ENCODE measurements at places on chromosomes 2 and 18. TPM values are rescaled to one million over a fixed set of nuclear protein-coding genes. Genes with fewer than 3 reads are reported as not detected.
A peak's percentile ranks its signal among the peaks of the same experiment; 100 is the strongest.

The UGT1A6 gene
- total RNA-seq, result not detected

The ZEB2 gene
- 226 TPM for total RNA-seq

The ALKAL2 gene
- 164 TPM for total RNA-seq

The PRSS56 gene
- 0.28 TPM for total RNA-seq

The MC5R gene
- total RNA-seq, result not detected

The ZNF396 gene
- 9.9 TPM for total RNA-seq

The ASPRV1 gene
- 1.3 TPM for total RNA-seq

- H3K36me3 ChIP-seq, result no peaks in the 10 kb centered on the region
- H3K4me3 ChIP-seq, result no peak overlapping the region
- no peaks in the 10 kb centered on the region for H3K27me3 ChIP-seq
- H3K27ac ChIP-seq, result peak overlapping the region; percentile 0
- H3K4me1 ChIP-seq, result no peaks in the 10 kb centered on the region
Measured at GRCh38 chr18:3967359-3968180, 487.5 kb downstream of the DLGAP1 start.

- no peak for DNase-seq
- H3K4me3 ChIP-seq, result no peak overlapping the region
- no peaks in the 10 kb centered on the region for H3K36me3 ChIP-seq
- H3K27ac ChIP-seq, result no peak overlapping the region
- no peaks in the 10 kb centered on the region for H3K27me3 ChIP-seq
- no peaks in the 10 kb centered on the region for H3K4me1 ChIP-seq
Measured at GRCh38 chr2:239255628-239256349, 145.0 kb downstream of the HDAC4 start.

GRCh38 chr2:33104052-33104623 lies 157.4 kb downstream of the LTBP1 start:
- no peak for DNase-seq
- H3K4me1 ChIP-seq, result no peaks in the 10 kb centered on the region
- H3K4me3 ChIP-seq, result no peak overlapping the region

GRCh38 chr2:43462866-43463641 lies 132.8 kb downstream of the THADA start:
- no peak for DNase-seq
- H3K4me3 ChIP-seq, result no peak overlapping the region
- no peak overlapping the region for H3K27ac ChIP-seq
- no peaks in the 10 kb centered on the region for H3K27me3 ChIP-seq
- no peaks in the 10 kb centered on the region for H3K36me3 ChIP-seq

DNA sequence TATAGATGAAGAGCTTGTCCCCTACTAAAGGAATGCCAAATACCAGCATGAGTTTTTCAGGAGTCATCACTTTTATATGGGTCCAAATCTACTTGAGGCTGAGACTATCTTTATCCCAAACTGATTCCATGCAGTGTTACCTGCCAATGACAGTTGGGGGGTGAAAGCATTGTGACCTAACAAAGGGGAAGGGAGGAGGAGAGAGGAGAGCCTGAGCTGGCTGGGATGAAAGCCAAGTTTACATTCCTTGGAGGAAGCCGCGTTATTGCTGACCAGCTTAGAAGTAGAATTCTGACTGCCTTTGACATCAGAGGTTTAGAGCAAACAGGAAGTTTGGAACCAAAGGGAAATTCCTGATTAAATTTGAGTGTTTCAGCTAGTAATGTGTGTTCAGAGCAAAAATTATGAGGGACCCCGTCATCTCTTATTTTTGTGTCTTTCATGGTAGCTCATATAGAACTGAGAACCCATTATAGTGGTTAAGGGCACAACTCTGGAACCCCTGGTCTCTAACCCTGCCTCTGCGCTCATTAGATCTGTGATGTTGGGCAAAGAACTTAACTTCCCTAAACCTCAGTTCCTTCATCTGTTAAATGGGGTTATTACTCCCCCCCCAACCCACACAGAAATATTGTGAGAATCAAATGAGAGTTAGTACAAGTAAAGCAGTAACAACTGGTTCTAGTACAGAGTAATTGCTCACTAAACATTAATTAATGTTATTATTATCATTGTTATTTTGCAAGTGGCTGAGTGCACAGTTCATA lies 199.3 kb upstream of the EPAS1 start:
- H3K27ac ChIP-seq, result peak overlapping the region; percentile 73
- H3K36me3 ChIP-seq, result no peaks in the 10 kb centered on the region
- H3K4me1 ChIP-seq, result no peaks in the 10 kb centered on the region
- no peak overlapping the region for H3K4me3 ChIP-seq
- peak; percentile 78 for DNase-seq

GRCh38 chr2:162174746-162175145 lies 22.7 kb upstream of the GCG start:
- no peak for DNase-seq
- no peaks in the 10 kb centered on the region for H3K36me3 ChIP-seq
- no peak overlapping the region for H3K4me3 ChIP-seq
- no peaks in the 10 kb centered on the region for H3K27me3 ChIP-seq
